ENCODE measurements at places on chromosomes 1 and 21. TPM values are rescaled to one million over a fixed set of nuclear protein-coding genes. Genes with fewer than 3 reads are reported as not detected.

DNA sequence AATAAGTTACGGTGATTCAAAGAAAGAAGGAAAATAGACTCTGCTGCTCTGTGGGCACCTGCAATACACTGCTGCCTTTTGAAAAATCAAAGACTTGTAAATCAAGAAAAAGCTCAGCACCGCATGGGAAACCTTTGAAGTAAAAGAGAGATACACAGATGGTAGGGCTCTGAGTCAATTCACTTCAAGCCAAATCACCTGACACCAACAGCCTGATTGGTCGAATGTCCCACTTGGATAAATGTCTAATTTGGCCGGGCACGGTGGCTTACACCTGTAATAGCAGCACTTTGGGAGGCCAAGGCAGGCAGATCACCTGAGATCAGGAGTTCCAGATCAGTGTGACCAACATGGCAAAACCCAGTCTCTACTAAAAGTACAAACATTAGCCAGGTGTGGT is 19.2 kb upstream of the RCAN3 start:
- no peaks in the 10 kb centered on the region for H3K36me3 ChIP-seq
- no peak for DNase-seq
- no peaks in the 10 kb centered on the region for H3K4me1 ChIP-seq
- H3K27ac ChIP-seq, result no peak overlapping the region

GRCh38 chr1:21638531-21639341 is 30.4 kb downstream of the RAP1GAP start:
- peak overlapping the region; percentile 78 for H3K27ac ChIP-seq
- H3K4me3 ChIP-seq, result no peak overlapping the region
- peak; percentile 95 for DNase-seq
- no peaks in the 10 kb centered on the region for H3K27me3 ChIP-seq
- no peaks in the 10 kb centered on the region for H3K36me3 ChIP-seq
- H3K4me1 ChIP-seq, result peaks cover 40% of the 10 kb centered on the region

DNA sequence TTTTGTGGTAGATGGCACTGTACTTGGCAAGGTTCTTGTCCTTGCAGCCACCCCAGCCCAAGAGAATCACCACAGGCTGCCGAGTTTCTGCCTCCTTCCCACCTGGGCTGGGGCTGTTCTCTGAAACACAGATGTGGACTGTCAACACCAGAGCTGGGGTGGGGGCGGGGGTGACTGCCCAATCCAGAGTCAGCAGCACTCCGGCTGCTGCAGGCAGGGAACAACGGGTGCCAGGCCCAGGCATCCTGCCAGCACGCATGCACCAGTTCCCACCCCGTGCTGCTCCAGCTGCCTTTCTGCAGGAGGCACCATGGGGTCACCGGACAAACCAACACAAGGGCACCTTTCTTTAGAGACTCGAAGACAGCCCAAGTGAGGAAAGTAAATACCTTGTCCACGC is 14.1 kb downstream of the TMEM53 start:
- H3K4me3 ChIP-seq, result no peak overlapping the region
- no peak for DNase-seq
- H3K27me3 ChIP-seq, result no peaks in the 10 kb centered on the region
- H3K36me3 ChIP-seq, result no peaks in the 10 kb centered on the region
- peaks cover 21% of the 10 kb centered on the region for H3K4me1 ChIP-seq

GRCh38 chr1:213652109-213652508 is 335.7 kb upstream of the PROX1 start:
- no peak overlapping the region for H3K27ac ChIP-seq
- no peak overlapping the region for H3K4me3 ChIP-seq
- H3K4me1 ChIP-seq, result no peaks in the 10 kb centered on the region
- no peak for DNase-seq
- no peaks in the 10 kb centered on the region for H3K27me3 ChIP-seq

DNA sequence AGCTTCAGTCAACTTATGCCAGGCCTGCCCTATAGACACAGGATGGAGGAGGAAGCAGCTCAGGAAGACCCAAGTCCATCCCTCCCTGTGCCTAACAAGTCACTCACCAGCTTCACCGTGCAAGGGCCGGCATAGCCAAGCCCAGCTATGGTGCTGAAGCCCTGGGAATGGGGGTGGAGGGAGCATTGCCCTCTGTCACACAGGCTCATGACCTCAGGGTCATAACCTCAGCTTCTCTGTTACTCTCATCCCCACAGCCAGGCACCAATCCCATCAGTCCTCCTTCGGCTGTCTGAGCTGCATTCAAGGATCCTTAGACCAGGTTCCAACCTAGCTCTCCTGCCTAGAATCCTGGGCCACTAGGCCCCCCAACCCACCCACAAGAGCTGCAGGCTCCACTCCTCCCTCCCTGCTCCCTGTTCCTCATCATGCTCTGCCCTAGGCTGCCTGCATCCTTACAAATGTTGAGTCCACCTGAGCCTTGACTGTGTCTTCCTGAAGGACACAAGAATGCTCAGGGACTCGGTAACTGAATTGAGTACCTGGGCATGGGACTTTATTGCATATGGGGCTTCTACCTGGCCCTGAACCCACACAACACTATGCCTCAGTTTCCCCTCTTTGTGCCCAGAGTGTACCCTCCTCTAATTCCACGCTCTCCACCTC is 1.7 kb downstream of the CD244 start:
- H3K4me3 ChIP-seq, result no peak overlapping the region
- peaks cover 3% of the 10 kb centered on the region for H3K27me3 ChIP-seq
- H3K36me3 ChIP-seq, result no peaks in the 10 kb centered on the region
- no peak overlapping the region for H3K27ac ChIP-seq
- no peak for DNase-seq
- no peaks in the 10 kb centered on the region for H3K4me1 ChIP-seq

DNA sequence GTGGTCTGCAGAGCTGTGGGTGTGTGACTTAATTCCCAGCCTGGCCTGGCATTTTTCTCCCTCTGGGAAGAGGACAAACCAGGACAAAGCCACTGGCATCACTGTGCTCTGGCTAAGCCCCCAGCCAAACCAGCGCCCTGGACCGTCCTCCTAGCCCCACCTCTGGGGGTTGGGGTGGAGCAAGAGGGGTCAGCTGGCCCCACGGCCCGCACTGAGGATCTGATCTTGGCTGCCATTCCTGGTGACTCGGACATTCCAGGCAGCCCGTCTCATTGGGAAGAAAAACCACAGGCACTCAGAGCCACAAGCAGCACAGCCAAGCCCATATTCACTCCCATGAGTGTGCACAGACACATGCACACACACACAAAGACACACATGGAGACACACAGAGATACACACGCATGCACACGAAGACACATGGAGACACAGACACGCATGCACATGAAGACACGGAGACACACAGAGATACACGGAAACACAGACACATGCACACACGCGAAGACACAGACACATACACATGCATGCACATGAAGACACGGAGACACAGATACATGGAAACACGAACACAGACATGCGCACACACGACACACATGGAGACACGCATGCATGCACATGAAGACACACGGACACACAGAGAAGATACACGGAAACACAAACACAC is 2.3 kb upstream of the MXRA8 start:
- no peak overlapping the region for H3K4me3 ChIP-seq
- peak; percentile 53 for DNase-seq
- H3K27me3 ChIP-seq, result no peaks in the 10 kb centered on the region
- H3K27ac ChIP-seq, result peak overlapping the region; percentile 16
- no peaks in the 10 kb centered on the region for H3K36me3 ChIP-seq
- no peaks in the 10 kb centered on the region for H3K4me1 ChIP-seq

The PCSK9 gene
- 0.49 TPM for total RNA-seq

Data from adrenal gland (tissue), 19 donors.